Stromal cell of bone marrow (primary cell): ENCODE measurements at places on chromosomes 7 and 10.

DNA sequence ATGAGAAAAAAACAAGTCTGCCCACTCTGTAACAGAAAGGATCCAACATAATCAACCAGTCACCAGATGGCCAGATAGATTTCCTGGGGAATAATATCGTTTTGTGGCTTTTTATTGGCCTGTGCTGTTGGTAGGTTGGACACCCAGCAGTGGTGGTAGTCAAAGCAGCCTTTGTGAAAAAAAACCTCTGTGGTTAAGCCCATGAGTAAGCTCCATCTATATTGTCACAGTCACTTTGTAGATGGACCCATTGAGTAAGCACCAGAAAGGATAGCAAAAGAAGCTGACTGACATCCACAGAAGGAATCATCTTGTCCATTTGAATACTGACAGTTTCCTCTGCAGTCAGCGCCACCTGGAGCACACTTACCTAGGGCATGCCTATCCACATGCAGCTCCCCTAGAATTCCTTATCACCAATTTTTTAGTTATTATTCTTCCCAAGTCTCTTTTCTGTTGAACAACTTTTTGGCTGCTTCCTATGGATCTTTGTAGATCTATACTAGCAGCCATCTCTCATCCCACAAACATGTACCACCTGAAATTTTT, 96.9 kb downstream of the IQUB start:
- DNase-seq: no peak

GRCh38 chr10:43076876-43077420, at the start of gene RET:
Gene RET, plus strand, starts transcription at chr10:43077069. Its CDS starts 190 bp downstream, at chr10:43077259.
- no peak for DNase-seq

DNA sequence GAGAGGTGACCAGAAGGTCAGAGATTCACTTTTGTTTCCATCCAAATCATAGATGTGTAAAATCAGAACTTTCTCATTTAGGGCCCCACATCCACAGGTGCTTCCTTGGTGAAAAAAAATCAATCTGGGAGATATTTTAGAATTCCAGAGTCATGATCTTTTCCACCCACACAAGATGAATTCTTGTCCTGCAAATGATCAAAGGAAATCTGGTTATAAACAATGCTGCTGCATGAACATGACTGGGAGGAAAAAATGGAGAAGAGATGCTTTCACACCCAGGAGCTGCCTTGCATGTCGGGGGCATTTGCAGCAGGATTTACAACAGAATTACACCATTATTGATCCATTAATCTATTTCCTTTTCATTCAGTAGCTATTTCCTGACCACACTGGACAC, 106.5 kb upstream of the TMEM72 start:
- DNase-seq: no peak

GRCh38 chr7:111232249-111233084, 141.5 kb downstream of the LRRN3 start:
- no peak for DNase-seq

GRCh38 chr7:42238709-42239366, 1.8 kb upstream of the GLI3 start:
- peak; percentile 51 for DNase-seq

GRCh38 chr7:33757050-33757449, 148.3 kb upstream of the BMPER start:
- no peak for DNase-seq
